Activated T-helper 1 cell treated with Interleukin-2 at 50 U/mL for 16 hours (primary cell): ENCODE measurements at places on chromosomes 11 and 22.

- no peak for DNase-seq
Measured at GRCh38 chr11:10058356-10058755, 235.7 kb downstream of the SBF2 start.

GRCh38 chr11:120208777-120209176 is 2.1 kb upstream of the OAF start:
- no peak for DNase-seq

GRCh38 chr11:86954269-86955110 is 705 bp downstream of the FZD4 start:
- no peak for DNase-seq

- DNase-seq: no peak
Measured at GRCh38 chr11:111291764-111292163, 6.6 kb upstream of the POU2AF3 start.

DNA sequence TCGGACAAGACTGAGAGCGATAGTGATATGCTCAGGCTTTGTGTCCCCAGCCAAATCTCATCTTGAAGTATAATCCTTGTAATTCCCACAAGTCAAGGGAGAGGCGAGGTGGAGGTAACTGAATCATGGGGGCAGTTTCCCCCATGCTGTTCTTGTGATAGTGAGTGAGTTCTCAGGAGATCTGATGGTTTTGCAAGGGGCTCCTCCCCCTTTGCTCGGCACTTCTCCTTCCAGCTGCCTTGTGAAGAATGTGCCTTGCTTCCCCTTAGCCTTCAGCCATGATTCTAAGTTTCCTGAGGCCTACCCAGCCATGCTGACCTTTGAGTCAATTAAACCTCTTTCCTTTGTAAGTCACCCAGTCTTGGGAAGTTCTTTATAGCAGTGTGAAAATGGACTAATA is 7.5 kb upstream of the FOLR2 start:
- no peak for DNase-seq

DNA sequence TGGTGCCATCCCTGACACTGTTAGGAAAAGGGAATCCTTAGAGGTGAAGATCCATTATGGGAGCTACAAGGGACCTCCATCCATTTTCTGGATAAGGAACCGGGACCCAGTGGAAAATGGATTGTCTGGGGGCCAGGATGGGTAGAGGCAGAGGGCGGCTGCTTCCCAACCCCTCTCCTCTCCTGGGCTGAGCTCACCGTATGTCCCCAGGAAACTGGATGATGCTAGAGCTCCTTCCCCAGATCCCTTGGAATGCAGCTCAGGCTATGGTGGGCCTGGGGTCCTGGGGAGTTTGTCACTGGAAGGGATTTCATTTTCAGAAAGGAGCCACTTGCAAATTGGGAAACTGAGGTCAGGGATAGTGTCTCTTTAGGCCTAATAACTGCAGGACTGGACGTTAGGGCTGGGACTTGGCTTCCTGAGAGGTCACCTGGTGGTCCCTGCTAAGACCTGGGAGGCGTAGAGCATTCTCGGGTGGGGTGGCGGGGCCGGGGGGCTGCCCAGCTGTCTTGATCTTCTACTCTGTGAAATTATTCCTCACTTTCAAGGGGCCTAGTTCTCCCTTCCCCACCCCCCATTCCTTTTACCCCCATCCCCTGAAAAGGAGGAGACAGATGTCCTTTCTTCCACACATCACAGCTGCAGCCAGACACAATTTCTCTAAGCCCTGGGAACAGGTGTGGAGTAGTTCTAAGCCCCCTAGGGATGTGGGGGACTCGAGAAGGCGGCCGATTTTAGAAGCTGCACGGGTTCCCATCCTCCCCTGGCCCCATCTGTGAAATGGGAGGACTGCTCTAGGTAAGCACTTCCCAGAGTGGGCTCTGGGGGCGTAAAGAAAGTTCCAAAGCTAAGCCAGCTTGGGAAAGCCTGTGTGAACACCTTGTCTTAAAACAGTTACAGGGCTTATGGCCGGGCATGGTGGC is 99.8 kb downstream of the PKNOX2 start:
- no peak for DNase-seq

DNA sequence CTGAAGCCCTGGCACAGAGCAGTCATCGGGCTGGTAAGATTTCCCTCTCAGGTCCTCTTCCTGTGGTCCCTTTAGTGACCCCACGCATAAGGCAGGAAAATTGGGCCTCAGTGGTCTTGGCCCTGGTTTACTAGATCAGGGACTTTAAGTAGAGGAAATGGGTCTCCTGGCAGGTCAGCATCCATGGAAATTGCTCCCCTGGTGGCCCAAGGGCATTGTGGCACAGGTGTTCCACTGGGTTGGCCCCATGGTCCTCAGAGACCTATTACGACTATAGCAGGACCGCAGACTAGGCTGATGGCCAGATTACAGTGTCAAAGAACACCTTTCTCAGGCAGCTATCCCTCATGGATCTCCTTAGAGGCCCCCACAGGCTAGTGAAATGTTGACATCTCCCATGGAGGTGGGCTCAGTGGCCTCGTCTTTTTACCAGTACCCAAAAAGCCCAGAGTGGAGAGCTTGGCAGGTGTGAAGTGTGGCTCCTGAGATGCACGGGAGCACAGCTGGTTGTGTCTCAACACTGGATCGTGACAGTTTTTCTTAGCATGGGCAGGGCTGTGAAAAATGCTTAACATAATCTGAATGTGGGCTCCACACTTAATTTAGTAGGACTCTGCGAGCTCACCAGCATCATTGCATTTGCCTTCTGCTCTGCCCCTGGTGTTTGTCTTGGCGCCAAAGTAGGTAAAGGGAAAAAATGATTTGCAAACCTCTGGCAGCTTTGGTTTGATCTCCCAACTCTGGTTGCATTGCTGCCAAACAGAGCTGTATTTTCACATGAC is 74.2 kb downstream of the ZBTB16 start:
- no peak for DNase-seq

DNA sequence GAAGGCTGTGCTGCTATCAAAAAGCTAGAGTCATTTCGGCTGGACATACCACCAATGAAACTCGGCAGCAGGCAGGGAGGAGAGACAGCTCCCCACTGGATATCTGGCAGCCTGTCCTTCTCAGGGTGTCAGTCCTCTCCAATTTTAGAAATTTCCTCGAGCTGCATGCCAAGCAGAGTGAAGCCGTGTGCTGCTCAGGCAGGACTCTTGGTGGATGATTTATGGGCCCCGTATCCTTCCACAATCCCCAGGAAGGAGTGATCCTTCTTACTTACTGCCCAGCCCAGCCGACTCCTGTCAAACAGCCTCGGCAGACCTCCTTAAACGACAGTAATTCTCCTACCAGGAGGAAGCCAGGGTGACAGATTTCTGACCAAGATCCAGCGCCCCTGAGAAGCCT is 410.4 kb downstream of the TENM4 start:
- DNase-seq: no peak

- DNase-seq: no peak
Measured at GRCh38 chr11:89355646-89356045, 135.5 kb downstream of the NOX4 start.

GRCh38 chr22:36986242-36986821 is 32.9 kb downstream of the TST start:
- DNase-seq: no peak

GRCh38 chr11:64802370-64803157 is 450 bp downstream of the MAP4K2 start:
- no peak for DNase-seq

GRCh38 chr11:3105791-3106735 is 48.8 kb upstream of the CARS1 start:
- no peak for DNase-seq

DNA sequence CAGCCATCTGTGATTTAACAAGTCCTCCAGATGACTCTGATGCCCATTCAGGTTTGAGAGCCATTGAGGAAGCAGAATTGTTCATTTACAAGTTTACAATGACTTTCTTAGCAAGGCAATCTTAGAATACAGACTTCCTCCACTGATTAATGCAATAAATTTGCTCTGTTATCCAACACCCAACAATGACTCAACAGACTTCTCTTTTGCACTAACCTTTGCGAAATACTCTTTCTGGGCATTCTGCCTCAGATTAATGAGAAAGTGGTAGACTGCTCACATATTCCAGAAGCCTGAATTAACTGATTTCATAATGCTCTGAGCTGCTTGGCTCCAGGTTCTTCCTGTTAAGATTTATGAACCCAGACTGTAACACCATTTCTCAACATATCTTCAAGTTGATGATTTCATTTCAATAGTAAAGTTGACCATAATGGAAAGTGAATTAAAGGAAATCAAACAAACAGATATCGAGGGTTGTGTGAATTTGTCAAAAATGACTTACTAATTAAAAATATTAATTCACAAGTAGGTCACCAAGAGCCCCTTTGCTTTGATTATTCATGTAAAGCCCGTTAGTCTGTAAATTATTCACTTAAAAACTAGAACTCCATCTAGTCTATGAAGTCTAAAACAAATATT is 70.5 kb upstream of the BLID start:
- DNase-seq: no peak

DNA sequence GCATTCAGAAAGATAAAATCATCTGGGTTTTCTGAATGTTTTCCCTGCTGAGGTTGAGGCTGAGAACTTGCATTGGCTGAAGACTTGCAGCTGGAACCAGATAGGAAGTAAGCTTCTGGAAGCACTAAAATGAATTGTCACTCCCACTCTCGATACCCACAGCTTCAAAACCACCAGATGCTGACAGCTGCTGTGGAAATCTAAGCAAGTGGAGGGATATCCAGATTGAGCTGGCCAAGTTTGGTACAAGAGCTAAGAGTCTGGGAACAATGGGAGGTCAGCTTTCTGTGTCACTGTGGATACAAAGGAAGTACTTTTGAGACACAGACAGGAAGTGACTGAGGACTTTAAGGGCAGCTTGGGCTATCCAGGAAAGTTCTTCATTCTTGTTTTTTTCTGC is 51.3 kb upstream of the CD44 start:
- DNase-seq: no peak

DNA sequence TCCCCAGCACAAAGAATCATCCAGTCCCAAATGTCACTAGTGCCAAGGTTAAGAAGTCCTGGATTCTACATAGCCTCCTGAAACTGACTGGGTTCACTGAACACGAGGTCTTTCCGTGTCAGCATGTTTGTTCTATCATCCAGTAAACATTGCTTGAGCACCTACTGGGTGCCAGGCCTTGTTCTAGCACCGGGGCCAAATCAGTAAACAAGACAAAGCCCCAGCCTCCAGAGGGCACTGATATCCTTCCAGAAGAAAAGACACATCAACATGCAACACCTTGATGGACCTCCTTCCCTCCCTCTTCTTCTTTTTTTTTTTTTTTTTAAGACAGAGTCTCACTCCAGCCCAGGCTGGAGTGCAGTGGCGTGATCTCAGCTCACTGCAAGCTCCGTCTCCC is 26.9 kb downstream of the TPST2 start:
- DNase-seq: no peak

DNA sequence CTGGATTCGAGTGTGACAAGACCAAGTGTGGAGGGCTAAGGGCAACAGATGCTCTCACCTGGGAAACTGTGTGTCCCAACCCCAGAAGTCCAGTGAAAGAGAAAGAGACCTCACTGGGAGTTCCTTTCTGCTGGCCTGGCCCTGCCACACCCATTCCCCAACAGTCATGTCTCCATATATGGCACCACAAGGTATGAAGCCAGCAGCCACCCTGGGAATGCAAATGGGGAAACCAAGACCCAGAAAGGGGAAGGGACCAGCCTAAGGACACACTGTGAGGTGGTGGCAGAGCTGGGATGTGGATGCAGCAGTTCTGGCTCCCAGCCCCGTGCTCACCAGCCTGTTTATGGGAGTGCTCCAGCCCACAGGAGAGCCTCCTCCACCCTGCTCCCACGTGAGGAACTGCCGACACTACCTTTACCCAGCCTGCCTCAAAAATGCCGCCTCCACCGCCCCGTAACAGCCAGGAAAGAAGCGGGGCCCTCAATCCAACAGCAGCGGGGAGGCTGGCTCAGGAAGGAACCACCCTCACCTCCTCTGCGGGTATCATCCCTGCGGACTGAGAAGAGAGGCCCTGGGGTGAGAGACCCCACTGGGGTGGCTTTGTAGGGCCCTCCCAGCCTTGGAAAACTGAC is 12.6 kb downstream of the LMO1 start:
- DNase-seq: no peak

- no peak for DNase-seq
Measured at GRCh38 chr11:83674102-83674896, 388.1 kb upstream of the CCDC90B start.

DNA sequence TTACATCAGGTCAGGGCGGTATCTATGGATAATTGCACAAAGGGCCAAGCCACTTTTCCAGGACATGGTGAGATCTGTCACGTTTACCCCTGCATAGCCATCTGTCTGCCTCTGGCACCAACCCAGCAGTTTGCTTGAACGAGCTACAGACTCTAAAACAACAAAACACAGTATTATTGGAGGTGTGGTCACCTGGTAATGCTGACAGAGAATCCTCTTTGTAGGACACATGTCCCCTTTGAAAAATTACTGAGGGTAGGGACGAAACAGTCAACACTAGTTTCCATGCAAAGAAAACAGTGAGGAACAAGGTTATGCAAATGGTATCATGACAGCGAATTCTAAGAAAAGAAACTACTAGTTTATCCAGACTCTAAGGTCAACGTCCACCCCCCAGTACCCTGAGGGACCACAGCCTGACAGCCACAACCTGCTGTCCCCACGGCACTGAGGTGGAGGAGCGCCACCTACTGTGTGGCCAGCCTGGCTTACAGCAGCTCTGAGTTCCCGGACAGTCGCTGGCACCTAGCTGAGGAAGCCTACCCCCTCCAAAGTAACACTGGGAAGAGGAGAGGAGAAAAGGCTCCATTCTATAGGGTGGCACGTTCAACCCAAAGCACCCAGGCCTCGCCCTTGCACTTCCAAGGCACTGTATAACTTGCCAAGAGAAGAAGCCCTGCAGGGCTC is 117.4 kb upstream of the BID start:
- no peak for DNase-seq

DNA sequence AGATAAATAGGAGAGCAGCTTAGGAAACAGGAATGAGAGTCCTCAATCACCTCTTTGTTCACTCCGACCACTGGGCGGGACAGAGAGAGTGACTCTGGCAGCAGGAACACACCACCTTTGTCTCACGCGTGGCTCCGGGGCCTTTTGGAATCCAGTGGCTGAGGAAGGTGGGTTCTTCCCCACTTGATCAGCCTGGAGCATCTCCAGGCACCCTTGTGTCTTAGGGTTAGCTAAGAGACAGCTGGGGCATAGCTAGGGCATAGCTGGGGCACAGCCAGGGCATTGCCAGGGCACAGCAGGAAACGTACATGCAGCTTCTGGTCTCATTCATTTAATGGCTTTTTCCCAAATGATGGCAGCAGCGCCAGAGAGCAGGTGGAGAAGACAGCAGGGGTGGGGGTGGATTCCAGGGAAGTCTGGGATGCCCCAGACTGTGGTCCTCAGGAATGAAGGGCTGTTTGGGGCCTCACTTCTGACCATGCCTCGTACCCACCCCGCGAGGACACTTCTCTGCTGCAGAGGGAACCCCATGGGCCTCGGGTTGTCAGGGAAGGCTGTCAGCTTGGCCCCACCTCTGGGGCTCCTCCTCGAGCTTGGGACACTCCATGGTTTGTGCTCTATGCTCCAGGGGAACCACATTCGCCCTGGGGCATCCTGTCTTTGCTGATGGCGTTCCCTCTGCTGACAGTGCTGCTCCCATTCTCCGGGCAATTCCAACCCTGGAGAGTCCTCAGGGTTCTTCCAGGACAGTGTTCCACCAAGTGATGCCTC is 30.4 kb upstream of the SHANK2 start:
- no peak for DNase-seq
